ENCODE measurements at places on chromosomes 2 and 18.

DNA sequence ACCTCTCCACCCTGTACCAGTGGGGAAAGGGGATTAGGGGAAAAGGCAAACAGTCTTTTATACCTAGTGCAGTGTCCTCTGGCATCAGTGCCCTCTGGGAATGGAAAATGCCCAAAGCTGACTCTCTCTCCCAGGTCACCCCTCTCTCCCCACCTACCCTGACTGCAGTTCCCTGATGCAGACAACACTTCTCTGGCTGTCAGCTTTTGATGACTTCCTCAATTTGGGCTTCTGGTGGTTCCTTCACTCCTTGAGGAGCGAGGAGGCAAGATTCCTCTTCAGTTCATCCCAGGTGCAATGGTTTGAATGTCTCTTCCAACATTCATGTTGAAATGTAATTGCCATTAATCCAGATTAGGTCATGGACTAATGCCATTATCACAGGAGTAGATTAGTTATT is 19.7 kb upstream of the PPM1B start:
- DNase-seq = no peak

DNA sequence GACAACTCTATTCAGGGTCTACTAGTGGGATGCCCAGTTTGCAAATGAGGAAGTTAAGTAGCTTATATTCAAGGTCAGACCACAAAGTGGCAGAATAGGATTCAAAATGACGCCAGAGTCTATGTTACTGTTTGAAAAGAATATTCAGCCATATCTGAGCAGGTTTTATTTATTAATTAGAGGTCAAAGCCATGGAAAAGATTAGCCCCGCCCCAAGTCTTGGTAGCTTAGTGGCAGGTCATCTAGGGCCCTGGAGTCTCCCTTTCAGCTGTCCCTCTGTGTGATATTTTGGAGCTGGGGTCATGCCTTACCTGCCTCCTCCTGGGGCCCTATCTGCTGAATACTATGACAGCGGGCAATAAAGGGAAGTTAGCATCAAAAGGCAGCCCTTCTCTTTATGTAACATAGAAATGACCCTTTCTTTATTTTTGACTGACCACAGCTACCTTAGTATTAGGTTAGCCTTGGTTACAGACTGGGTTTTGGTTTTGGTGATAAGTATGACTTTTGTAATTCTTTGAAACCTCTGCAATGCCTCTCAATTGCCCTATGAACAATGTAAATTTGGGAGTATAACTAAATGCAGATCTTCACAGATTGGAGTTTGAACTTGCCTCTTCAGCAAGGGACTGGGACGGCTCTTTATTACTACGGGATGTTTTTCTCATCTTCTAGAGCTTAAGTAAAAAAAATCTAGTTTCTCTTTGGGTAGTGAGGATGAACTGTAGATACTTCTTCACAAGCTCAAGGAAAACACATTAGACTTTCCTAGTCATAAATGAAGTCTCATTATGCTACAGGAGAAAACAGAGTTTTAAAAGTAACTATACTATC is 153.0 kb upstream of the ITGA4 start:
- no peak for DNase-seq

DNA sequence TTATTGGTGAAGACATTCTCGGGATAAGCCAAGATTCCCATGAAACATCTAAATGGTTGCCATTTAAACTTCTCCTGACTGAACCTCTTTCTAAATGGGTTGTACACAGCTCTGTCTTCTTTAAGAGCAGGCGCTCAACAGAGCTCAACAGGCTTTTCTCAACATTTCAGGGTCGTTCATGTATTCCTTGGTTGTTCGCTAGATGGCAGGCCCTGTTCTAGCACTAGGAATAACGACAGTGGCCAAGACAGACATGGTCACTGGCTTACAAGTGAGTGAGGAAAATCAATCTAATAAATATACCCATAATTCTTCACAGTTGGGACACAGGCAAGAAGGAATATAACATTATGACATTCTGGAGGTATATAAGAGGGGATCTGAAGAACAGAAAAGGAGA is 154.5 kb downstream of the SMAD2 start:
- no peak for DNase-seq

DNA sequence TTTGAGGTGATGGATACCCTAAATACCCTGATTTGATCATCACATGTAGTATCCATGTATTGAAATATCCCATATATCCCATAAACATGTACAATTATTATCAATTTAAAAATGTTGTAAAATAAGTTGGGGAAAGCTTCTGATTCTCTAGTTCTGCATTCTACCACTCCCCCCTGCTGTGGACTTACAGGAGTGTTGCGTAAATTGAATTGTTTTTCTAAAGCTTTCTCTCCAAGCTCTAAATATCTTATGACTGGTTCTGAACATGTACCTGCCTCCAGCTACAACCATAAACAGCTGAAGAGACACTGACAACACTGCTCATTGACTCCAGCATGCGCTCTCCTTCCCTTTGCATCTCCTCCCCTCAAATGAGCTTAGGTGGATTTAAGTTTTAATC is 145.2 kb downstream of the MGAT5 start:
- no peak for DNase-seq

DNA sequence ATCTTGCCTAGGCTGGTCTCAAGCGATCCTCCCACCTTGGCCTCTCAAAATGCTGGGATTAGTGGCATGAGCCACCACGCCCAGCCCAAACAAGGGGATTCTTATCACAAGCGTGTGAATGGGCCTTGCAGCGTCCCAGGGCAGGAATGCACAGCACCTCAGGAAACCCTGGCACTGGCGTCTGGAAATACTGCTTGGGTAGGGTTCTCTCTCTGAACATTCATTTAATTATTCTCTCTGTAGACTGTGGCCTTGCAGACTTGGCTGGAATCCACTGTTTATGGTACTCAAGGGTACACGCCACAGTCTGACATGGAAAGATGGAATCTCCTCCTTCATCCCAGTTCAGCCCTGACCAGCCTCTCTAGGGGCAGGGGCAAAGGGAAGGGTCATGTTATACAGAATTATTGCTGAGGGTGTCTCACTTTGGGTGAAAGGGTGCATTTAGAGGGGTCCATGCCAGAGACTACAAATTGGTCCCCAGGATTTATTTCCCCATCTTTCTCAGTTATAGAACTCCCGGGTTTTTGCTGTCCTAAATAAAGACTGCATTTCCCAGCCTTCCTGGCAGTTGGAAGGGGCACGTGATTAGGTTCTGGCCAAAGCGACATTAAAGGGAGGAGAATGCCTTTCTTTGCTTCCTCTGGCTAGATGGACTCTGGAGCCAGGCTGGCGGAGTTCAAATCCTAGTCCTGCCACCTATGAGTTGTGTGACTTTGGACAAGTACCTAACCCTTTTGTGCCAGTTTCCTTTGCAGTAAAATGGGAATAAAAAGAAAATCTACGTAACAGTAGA is 147.2 kb upstream of the HAAO start:
- no peak for DNase-seq

- peak; percentile 26 for DNase-seq
Measured at GRCh38 chr2:109213646-109214433, 84.8 kb downstream of the SH3RF3 start.

GRCh38 chr2:50344509-50345106 is 687.3 kb downstream of the NRXN1 start:
- DNase-seq = no peak

DNA sequence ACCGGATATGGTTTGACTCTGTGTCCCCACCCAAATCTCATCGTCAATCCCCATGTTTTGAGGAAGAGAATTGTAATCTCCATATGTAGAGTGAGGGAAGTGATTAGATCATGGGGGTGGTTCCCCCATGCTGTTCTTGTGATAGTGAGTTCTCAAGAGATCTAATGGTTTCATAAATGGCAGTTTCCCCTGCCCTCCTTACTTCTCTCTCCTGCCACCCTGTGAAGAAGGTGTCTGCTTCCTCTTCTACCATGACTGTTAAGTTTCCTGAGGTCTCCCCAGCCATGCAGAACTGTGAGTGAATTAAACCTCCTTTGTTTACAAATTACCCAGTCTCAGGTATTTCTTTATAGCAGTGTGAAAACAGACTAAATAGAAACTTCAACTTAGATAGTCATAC is 69.5 kb downstream of the SESTD1 start:
- no peak for DNase-seq

GRCh38 chr18:31554776-31555175 is 36.9 kb upstream of the TTR start:
- no peak for DNase-seq

- DNase-seq = no peak
Measured at GRCh38 chr18:7230626-7231349, at the start of gene LRRC30. Gene LRRC30 (plus strand): TSS chr18:7231089. CDS start chr18:7231139, 50 bp downstream.

DNA sequence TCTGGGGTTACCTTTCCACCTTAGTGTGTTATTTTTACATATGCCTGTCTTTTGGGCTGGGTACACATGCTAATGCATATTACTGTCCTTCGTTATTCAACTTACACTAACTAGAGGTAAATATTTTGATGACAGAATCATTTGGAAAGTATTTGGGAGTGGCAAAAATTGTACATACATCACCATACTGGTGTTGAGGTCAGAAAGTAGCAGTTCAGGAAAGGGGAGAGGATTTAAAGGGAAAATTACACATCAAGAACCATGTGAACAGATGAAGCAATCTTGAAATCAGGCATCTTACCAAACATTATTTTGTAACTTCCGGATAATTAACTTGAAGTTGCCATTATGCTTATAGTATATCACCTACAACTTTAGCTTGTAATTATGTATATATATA is 379.7 kb downstream of the RND3 start:
- DNase-seq = no peak

DNA sequence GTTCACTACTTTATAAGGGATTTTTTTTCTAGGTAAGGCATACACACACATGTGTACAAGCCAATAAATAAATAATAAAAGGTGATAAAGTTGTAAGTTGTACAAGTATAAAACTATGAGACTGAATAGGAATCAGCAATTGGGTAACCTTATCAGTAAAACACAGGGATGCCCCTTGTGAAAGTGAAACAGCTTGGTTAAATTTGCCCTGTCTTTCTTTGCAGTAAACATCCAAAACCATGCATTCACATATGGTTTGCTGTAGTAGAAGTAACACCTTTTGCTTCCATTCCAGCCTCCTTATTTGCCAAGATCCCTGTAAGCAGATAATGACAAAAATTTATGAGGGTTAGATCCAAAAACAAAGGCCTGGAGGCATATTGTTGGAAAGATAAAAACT is 44.3 kb upstream of the NEUROD1 start:
- DNase-seq = no peak

GRCh38 chr2:240572141-240573031 is 4.1 kb downstream of the RNPEPL1 start:
- no peak for DNase-seq

GRCh38 chr2:234851451-234851850 is 100.4 kb upstream of the SH3BP4 start:
- DNase-seq = no peak

- DNase-seq = no peak
Measured at GRCh38 chr2:126655051-126655450, 907 bp upstream of the GYPC start.

DNA sequence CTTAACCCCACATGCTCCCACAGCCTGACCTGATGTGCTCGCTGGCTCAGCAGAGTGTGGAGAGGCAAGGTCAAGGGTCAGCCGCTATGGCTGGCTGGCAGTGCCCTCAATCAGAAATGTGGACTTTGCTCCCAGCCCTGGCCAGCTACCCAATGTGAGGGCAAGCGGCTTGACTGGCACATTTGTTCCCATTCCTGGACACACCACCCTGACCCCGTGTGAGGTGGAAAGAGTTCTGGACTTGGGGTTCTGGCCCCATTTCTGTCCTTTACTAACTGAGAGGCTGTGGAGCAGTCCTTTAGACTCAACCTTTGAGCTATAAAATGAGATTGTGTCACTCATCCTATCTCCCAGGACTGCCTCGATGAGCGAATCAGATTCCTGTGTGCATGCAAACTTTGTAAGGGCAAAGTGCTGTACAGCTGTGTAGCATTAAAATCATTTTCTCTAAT is 9.1 kb downstream of the THNSL2 start:
- DNase-seq = no peak

GRCh38 chr2:19712850-19713249 is 188.9 kb downstream of the TTC32 start:
- no peak for DNase-seq

DNA sequence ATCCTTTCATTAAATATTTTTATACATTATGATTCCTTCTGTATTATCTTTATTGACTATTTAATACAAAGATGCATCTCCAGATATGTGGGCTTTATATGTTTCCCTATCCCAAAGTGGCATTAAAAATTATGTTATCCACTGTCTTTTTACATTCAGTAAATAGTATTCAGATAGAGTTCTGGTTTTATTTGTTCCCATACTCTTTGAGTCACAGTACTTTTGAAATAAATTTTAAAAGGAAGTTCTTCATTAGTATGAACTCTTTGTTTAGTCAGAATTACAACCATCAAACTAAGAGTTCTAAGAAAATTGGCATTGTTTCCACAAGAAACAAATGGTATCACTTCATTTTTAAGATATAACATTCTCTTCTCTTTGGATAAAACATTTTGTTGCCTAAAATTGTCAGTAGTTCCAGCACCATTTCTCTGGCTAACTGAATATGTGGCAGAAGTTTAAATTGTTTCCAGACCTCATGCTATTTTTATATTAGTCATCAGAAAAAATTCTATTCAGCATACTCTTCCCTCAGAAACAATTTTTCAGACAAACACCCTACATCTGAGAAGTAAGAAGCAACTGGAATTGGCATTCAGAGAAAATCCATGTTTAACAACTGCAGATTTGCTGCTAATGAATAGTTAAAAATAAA is 88.5 kb upstream of the COL5A2 start:
- DNase-seq = peak; percentile 74

- DNase-seq = peak; percentile 50
Measured at GRCh38 chr2:196322973-196323810, 151.8 kb upstream of the STK17B start.

GRCh38 chr18:22816266-22817176 is 116.6 kb upstream of the RBBP8 start:
- no peak for DNase-seq

DNA sequence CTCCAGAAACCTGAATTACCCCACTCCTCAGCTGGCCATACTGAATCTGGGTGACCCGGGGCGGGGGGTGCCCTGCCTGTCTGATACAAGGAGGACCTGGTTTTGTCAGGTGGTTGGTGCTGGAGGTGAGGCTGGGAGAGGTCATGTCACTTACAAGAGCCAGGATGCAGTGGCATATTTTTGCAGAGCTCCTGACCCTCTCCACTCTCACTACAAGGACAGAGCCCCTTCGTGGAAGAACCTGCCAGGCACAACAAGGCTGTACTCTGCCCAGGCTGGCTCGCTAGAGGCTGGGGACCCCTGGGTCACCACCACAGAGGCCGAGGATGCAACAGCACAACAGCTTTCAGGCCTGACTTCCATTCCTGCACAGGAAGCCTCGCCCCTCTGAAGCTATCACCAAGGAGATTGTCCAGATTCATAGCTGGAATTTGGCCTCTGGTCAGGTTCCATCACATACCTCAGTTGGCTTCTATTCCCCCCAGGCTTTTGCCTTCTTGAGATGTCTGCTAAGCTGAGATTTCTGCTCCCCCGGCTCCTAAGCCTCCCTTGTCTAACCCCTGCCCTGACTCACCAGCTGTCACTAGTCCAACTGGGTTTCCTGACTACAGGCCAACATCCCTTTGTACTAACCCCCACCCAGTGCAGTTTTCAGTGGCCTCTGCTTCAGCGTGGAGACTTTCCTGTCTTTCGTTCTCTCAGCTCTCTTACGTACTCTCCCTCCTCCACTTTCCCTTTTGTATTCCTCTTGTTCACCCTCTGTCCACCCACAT is 132.5 kb upstream of the EPAS1 start:
- peak; percentile 95 for DNase-seq
